HT1080 (cell line): ENCODE measurements at places on chromosomes 5 and 9.

GRCh38 chr9:137685035-137685740 is 66.4 kb downstream of the EHMT1 start:
- no peak for DNase-seq

DNA sequence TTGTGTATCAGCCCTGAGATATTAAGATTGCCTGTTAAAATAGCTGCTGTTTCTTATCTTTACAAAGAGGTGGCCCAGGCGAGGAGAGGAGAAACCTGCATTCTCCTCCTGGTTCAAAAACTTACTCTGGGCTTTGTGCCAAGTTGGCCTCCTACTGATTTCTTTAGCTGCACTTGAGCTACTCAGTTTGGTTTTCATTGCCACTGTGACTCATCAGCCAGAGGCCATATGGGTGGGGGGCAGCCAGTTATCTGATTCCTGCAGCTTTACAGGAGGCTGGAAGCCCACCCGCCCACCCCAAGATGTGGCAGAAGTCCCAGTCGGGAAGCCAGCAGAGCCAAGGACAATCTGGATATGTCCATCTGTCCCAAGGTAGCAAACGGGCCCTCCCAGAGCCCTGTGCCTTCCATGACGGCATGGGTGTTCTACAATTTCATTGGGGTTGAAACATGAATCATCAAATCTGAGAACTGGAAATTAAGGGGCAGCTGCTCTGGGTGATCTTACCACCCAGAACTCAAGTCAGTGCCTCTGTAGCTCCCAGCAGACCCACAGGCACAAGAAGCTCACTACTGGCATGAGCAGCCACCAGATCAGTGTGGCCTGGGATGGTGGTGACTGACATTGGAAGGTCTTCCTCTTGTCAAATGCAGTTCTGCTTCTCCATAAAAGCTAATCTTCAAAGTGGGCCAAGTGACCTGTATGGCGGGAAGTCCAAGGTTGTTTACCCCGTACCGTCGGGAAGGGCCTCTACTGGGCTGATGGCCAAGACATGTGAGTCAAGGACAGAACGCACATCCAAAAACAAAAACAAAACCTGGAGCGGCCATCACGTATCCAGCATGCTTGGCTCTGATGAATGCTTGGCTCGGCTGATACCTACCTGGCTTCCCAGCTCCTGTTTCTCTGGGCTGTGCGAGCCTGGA is 15.6 kb downstream of the FCN2 start:
- peak; percentile 76 for DNase-seq

DNA sequence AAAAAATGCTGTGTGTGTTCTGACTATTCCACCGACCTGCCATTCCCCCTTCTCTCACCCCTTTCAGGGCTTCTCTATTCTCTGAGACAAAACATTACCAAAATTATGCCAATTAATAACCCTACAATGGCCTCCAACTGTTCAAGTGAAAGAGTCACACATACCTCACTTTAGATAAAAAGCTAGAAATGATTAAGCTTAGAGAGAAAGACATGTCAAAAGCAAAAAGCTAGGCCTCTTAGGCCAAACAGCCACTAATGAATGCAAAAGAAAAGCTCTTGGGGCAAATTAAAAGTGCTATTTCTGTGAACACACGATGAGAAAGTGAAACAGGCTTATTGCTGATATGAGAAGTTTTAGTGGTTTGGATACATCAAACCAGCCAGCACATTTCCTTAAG is 279.6 kb upstream of the GRAMD2B start:
- no peak for DNase-seq

GRCh38 chr9:128011071-128011817 is 30.5 kb upstream of the EEIG1 start:
- no peak for DNase-seq

- DNase-seq: no peak
Observed at GRCh38 chr9:112295174-112295573, 38.2 kb downstream of the PTBP3 start.

DNA sequence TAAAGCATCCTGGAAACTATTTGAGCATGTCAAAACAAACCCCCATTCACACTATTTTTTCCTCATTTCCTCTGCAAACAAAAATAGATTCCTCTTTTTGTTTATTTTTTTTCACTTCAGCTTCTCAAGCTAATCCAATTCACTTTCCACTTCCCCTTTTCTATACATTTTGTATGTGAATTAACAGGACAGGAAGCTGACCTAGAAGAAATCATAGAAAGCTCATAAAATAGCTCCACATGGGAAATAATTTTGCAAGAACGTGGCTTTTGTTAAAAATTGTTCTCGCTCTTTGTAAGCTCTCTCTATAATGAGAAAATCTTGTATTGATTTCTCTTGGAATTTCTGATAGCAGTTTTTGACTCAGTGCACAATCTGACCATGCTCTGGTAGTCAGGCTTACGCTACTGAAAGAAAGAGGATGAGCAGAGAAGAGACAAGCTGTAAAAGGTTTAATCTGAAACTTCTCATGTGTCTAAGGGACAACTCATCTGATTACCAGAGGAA is 215.8 kb downstream of the ADAMTS12 start:
- DNase-seq: no peak

DNA sequence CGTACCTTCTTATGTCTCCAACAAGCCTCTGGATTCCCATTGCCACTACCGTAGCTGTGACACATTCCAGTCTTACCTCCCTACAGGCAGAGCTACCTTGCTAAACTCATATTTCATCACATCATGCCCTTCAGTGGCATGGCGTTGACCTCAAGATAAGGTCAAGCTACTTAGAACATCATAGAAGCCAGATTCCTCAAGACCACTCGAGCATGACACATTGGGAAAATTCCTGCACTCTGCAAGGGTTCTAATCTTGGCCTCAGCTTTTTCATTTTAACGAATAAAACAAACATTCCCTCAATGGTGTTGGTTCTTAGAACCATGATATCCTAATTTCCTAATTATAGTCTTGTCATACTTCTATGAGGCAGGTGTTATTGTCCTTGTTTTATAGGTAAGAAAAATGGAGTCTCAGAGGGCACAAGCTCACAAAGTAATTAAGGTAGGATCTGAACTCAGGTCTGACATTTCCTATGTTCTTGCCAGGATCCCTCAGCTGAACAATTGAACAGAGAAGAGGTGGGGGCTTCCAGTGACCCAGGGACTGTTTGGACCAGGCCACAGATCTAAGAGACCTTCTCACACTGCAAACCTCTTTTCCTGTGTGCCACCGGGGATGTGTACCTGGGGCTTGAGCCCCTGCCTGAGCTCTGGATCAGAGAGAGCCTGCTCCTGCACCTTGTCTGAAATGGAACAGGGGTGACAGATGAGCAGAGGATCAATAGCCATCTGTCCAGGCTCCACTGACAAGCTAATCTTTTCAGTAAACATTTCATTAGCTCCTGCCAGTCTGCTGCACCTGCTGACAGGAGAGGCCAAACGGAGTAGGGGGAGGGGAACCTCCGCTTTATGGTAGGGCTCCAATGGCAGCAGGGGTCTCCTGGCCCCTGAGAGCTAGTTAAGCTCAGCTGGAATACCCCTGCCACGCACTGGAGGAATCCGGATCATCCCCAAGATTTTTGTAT is 49.3 kb downstream of the ALG2 start:
- no peak for DNase-seq

DNA sequence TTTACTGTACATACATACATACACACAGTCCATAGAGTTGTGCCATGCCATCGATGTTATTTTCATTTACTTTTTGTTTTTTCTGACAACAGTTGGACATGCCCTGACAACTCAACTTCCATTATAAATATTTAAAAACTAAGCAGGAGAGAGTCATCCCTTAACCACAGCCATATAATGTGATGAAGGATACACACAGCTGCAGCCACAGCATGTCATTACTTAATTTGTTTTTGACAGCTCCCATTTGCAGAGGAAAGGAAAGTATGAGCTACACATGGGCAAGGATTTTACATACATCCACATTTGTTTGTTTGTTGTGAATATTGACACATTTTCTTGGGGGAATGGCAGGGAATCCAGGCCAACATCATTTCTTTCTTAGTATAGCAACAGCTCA is 91.5 kb upstream of the TUT7 start:
- DNase-seq: no peak

GRCh38 chr9:91407580-91408318 is 15.9 kb downstream of the NFIL3 start:
- no peak for DNase-seq

- DNase-seq: peak; percentile 34
Observed at GRCh38 chr9:76302947-76303550, 91.2 kb downstream of the RFK start.

DNA sequence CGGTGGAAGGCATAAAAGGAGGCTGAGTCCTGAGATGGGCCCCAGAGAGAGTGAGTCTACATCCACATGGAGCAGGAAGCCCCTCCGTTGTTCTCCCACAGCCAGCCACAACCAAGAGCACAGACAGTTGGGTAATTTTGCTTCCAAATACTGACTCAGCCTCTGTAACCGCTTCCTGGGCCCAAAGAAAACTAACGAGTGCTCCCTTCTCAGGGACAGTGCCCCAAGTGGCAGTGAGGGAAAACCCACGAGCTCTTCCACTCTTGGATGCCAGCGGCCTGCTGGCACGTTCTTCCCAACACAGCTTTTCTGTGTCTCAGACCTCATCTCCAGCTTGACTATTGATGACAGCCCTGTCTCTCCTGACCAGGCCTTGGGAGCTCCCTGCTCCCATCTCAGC is 207.6 kb downstream of the FSTL4 start:
- peak; percentile 78 for DNase-seq

GRCh38 chr9:135950135-135950682 is 11.0 kb downstream of the UBAC1 start:
- no peak for DNase-seq

- no peak for DNase-seq
Observed at GRCh38 chr9:34654323-34655051, 2.5 kb downstream of the IL11RA start.

GRCh38 chr9:14424983-14425382 is 111.0 kb upstream of the NFIB start:
- DNase-seq: no peak

GRCh38 chr5:125176005-125176390 is 429.6 kb upstream of the ZNF608 start:
- DNase-seq: no peak

GRCh38 chr5:175235251-175235960 is 208.6 kb downstream of the DRD1 start:
- DNase-seq: no peak

GRCh38 chr9:85676790-85677189 is 65.0 kb downstream of the AGTPBP1 start:
- DNase-seq: no peak

GRCh38 chr9:110031511-110032173 is 176.3 kb downstream of the C9orf152 start:
- DNase-seq: peak; percentile 95

DNA sequence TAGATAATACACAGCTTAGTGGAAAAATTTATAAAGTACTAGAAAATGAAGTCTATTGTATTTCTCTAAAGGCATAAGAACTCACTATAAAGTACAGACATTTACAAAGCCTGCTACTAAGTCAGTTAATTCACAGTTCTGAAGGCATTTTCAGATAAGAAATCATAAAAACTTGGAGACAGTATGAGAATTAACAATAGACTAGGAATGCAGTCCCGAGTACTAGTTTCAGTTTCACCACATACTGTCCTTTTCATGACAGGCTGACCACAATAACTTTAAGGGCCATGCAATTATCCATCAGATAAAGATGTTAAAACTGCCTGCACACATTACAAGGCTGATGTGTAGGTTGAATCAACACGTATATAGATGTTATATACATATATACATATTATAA is 362.6 kb upstream of the SMC2 start:
- peak; percentile 50 for DNase-seq

DNA sequence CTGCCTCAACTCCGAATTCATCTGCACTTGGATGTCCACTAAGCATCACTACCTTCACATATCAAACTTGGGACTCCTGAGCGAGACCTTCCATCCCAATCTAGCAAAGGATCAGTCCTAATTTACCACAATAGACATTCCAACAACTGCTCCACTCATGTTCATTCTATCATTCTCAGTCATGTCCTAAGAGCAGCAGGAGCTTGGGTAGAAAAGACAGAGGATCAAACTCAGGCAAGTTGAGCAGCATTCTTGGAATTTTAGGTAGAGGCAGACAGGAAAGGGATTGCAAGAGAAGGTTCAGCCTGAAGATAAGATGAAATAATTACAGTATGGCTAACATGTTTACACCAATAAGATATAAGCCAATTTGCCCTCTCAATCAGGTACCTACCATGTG is 51.7 kb downstream of the AUH start:
- DNase-seq: no peak

GRCh38 chr5:862367-863243 is 11.8 kb upstream of the ZDHHC11 start:
- peak; percentile 51 for DNase-seq

DNA sequence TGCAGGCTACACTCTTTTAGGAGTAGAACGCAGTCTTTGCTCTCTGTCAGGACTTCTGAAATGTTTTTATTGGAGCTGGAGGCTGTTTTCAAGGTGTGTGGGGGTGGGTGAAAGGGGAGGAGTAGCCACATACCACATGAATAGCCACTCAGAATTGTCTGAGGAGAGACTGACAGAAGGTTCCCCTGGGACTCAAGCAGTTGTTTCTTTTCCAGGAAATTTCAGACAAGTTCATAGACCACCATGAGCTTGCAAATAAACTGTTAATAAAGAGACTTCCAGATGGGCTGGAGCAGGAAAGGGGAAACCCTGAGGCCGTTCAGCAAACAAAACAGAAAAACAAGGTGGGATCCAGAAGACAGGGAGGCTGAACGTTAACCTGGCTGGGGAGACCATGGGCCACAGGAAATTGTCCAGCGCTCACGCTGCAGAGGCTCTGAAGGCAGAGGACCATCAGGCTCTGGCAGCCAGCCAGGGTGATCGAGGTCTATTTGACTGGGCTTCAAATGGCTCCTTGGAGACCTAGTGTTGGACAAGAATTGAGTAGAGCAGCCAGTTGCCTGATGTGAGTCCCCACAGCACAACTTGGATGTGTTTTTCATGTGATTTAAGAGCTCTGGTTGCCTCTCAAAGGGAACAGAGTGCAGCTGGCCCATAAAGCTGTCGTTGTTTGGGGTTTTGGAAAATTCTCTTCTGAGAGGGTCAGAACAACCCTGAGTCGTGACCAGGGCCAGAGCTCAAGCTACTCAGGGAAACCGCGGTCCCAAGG is 159.2 kb upstream of the RAI14 start:
- DNase-seq: no peak

DNA sequence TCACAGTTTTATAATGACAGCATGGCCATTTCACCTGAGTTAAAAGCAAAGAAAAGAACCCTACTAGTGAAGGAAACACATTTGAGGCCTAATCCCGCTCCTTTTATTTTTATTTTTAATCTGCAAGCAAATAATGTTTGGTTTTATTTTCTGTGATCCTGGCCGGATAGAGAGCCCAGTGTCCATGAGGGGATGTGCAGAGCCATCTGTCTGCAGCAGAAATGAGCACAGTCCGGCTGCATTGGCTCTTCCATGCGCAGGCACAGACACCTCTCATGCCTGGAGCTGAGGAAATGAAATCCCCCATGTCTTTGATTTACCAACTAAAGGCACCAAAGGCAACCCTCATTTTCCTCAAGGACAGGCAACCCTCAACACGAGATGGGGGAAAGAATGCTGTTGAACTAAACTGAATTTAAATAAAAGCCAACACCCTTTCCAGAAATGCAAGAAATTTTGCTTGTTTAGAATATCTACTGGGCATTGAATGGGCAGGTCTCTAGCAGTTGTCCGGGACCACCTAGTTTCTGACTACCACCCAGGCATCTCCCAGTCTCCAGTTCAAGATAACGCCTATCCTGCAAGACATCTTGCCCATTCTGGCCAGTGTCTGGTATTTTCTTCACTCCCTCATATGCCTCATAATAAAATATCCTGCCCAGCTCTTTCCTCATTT is 47.9 kb upstream of the SEMA6A start:
- no peak for DNase-seq
